Stimulated activated CD4-positive, alpha-beta T cell treated with anti-CD3 and anti-CD28 coated beads, Interleukin-1b, Interleukin-23, amount 100 ng/mL, for 1 hour (primary cell): ENCODE measurements at places on chromosomes 5 and 9.

DNA sequence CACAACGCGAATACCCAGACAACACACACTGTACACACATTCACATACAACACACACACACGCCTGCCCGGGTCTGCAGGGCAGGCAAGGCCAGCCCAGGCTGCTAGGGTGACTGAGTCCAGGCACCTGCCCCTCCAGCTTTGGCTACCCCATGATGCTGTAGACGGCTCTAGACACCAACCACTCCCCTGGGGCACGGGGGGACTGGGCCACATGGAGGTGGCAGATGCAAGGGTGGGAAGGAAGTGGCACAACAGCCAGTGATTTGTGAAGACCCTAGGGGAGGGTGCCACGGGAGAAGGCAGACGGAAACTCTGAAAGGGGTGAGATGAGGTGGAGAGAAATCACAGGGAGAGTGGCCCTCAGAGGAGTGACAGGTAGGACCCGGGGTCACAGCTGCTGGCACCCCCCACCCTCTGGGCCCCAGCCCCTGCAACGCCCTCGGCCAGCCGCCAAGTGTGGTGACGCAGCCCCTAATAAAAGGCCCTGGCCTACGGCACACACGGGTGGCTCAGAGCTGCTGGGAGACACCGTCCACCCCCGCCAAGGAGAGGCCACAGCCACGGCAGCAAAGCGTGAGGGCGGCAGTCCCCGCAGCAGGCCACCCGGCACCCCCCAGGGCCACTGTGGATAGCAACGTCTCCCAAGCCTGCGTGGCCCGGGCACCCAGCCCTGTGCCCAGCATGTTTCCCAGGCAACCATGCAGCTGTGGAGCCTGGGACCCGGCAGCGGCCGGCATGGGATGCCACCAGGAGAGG, 6.6 kb upstream of the CCDC187 start:
- DNase-seq: no peak

- no peak for DNase-seq
These were observed 209.5 kb upstream of the TARS1 start for GRCh38 chr5:33231214-33231710.

DNA sequence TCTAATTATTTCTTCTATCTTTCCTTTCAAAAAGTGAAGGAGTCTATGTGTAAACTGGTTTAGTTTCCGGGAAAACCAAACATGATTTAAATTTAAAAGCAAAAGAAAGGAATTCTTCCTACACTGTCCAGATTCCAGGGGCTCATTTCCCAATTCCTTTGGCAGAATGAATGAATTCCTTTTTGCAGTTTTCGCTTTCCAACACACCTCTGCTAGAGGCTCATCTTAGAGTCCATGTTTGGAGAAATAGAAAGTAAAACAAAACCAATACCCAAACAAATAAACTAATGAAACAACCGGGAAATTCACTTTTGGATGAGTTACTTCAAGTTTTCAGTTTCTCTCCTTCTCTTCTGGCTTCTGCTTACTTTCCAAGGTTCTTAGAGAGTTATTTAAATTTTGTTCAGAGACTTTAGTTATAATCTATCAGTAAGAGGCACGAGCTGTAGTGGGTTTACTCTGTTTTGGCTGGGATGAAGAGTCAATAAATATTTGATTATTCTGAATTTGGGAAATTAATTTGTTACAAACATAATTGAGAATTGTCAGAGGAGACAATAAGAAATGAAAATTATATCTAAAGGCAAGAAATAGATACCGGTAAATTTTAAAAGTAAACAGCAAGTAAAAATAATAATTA, 365.0 kb upstream of the CDH9 start:
- no peak for DNase-seq

- no peak for DNase-seq
These were observed 117.7 kb downstream of the HOMER1 start for GRCh38 chr5:79396265-79396664.
